Fibroblast of the aortic adventitia (primary cell): ENCODE measurements at places on chromosomes 13 and 19.

DNA sequence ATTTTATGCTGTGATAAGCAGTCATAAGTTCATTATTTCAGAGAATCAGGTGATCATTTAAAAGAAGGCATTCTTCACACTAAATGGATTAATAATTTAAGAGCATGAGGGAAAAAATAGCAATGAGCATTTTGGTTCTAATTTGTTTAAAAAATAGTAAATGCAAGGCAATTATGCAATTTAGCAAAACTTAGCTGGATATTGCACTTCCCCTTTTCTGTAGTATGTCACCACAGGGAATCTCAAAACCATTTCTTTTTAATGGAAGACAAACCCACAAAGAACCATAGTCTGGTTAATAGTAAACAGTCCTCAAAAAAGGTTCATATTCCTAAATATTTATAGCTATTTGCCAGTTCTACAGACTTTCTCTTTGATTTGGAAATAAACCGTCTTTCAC lies 30.2 kb downstream of the COG6 start:
- no peak for DNase-seq

GRCh38 chr13:45519493-45519892 lies 54.8 kb downstream of the COG3 start:
- DNase-seq, result no peak

DNA sequence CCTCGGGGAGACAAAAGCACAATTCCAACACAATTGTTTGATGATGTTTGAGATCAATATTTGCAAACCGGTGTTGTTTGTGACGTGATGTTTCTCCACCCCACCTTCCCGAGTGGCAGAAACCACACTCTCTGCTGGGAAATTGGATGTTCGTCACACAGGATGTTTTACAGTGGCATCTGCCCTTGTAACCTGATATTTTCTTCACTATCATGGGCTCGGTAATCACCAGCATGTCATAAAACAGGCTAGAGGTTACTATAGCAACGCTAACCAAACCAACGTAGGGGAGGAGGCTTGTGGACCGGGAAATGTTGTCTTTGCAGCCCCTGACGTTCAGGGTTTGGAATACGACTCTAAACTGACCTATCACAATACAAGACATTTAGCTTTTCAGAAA lies 454.5 kb downstream of the IRS2 start:
- peak; percentile 2 for DNase-seq

- DNase-seq, result no peak
Measured at GRCh38 chr13:77431449-77431848, 104.1 kb upstream of the SCEL start.
